Chondrocyte (in vitro differentiated cells): ENCODE measurements at places on chromosomes 11 and 22. TPM values are rescaled to one million over a fixed set of nuclear protein-coding genes. Genes with fewer than 3 reads are reported as not detected.

Gene OR8D1
- not detected in 3 replicates for total RNA-seq

Gene SLC25A18
- total RNA-seq, result not detected in 3 replicates

Gene E2F8
- 0.60 to 1.4 TPM (median 0.64 TPM) in 3 replicates for total RNA-seq

Gene MS4A2
- total RNA-seq, result not detected in 3 replicates

Gene SLC7A4
- total RNA-seq, result 0.22 to 0.28 TPM in 2 of 3 replicates, not detected in the other
